CD14-positive monocyte (primary cell): ENCODE measurements at places on chromosomes 3 and 15. TPM values are rescaled to one million over a fixed set of nuclear protein-coding genes. Genes with fewer than 3 reads are reported as not detected.
A peak's percentile ranks its signal among the peaks of the same experiment; 100 is the strongest.

The SERPINI1 gene
- 0.27 TPM for polyA plus RNA-seq

The PRR20G gene
- polyA plus RNA-seq: not detected

The BBX gene
- 6.8 and 15.7 TPM in 2 replicates for polyA plus RNA-seq

The GPR149 gene
- not detected for polyA plus RNA-seq

The GOLGA6C gene
- not detected for polyA plus RNA-seq

The TICRR gene
- not detected for polyA plus RNA-seq

The ATP8B4 gene
- polyA plus RNA-seq: 6.8 TPM

The TUBGCP5 gene
- 1.9 and 5.8 TPM in 2 replicates for polyA plus RNA-seq

The GREM1 gene
- not detected for polyA plus RNA-seq

The CDAN1 gene
- polyA plus RNA-seq: 2.2 TPM

The SEMA5B gene
- not detected for polyA plus RNA-seq

GRCh38 chr15:77797270-77797669 lies 164.6 kb upstream of the LINGO1 start:
- no peaks in the 10 kb centered on the region for H3K36me3 ChIP-seq
- H3K4me3 ChIP-seq: no peak overlapping the region
- no peaks in the 10 kb centered on the region for H3K4me1 ChIP-seq
- DNase-seq: no peak

DNA sequence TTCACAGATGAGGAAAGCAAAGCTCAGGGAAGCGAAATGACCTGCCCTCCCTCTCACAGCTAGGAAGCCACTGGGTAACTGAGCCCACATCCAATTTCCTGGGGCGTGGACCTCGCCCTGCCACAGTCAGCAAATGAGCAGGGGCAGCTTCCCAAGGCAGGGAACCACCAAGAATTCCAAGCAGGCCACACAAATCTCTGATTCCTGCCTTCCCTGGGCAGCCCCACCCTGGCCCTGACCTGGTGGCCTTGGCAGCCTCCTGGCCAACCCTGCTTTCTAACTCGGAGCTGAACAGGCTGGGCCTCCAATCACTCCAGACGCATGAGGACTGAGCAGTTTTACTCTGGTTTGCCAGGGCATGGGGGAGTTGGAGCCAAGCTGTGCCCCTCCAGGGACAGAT lies 203.7 kb upstream of the TLE3 start:
- H3K4me3 ChIP-seq: no peak overlapping the region
- H3K27ac ChIP-seq: no peak overlapping the region
- no peaks in the 10 kb centered on the region for H3K4me1 ChIP-seq
- DNase-seq: no peak

- no peak within 1 kb of the TSS for H3K27ac ChIP-seq
- peaks cover 21% of the 10 kb centered on the region for H3K27me3 ChIP-seq
- no peaks in the 10 kb centered on the region for H3K4me1 ChIP-seq
- DNase-seq: no peak
These were observed at the start of gene ACTC1 for GRCh38 chr15:34795267-34796081. TSS of gene ACTC1 (minus strand) at chr15:34795549. CDS start at chr15:34794808, 741 bp downstream.

DNA sequence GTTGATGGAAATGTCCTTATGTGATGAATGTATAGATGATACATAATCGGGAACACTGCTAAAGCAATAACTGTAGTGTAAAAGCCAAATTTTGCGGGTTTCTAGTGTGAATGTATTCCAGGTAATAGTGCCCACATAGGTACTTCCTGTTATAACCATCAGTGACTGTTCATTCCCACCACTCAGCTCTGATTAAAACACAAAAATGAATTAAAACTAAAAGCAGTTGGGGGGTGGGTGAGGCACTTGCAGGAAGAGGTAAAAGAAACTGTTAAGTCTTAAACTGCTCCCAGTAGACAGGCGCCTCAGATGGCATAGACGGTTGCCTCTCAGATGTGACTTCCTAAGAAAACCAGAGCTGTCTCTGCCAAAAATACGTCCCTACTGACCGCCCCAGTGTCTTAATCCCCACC lies 893 bp upstream of the MTHFS start:
- DNase-seq: no peak
- H3K4me3 ChIP-seq: peak overlapping the region; percentile 47
- H3K27me3 ChIP-seq: no peaks in the 10 kb centered on the region
- H3K4me1 ChIP-seq: peaks cover 78% of the 10 kb centered on the region
- H3K27ac ChIP-seq: peak overlapping the region; percentile 98

- no peaks in the 10 kb centered on the region for H3K27me3 ChIP-seq
- H3K4me1 ChIP-seq: no peaks in the 10 kb centered on the region
- H3K4me3 ChIP-seq: no peak overlapping the region
- H3K36me3 ChIP-seq: no peaks in the 10 kb centered on the region
- H3K27ac ChIP-seq: no peak overlapping the region
- no peak for DNase-seq
These were observed 65.0 kb upstream of the IQSEC1 start for GRCh38 chr3:13137941-13138832.

DNA sequence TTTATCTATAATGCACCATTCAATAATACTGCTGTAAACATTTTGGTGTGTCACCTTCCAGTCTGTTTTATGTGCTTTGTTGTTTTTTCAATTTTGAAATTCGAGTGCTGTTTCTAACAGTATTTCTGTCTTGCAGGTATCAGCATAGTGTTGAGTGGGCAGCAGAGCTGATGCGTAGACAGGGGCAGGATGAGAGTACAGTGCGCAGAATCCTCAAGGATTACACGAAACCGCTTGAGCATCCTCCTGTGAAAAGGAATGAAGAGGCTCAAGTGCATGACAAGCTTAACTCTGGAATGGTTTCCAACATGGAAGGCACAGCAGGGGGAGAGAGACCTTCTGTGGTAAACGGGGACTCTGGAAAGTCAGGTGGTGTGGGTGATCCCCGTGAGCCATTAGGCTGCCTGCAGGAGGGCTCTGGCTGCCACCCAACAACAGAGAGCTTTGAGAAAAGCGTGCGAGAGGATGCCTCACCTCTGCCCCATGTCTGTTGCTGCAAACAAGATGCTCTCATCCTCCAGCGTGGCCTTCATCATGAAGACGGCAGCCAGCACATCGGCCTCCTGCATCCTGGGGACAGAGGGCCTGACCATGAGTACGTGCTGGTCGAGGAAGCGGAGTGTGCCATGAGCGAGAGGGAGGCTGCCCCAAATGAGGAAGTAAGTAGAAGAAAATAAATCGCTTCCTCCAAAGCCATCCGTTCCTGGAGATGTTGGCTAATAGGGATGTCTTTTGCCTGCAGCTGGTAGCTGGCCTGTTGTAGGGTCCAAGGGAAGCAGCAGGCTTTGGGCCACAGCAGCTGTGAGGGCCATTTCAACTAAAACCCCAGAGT lies 19.1 kb downstream of the TSEN2 start:
- no peak overlapping the region for H3K4me3 ChIP-seq
- peaks cover 57% of the 10 kb centered on the region for H3K36me3 ChIP-seq
- H3K27ac ChIP-seq: no peak overlapping the region
- H3K4me1 ChIP-seq: peaks cover 9% of the 10 kb centered on the region
- H3K27me3 ChIP-seq: no peaks in the 10 kb centered on the region
- DNase-seq: peak; percentile 59

- H3K27me3 ChIP-seq: no peaks in the 10 kb centered on the region
- no peak overlapping the region for H3K4me3 ChIP-seq
- no peaks in the 10 kb centered on the region for H3K4me1 ChIP-seq
- no peak overlapping the region for H3K27ac ChIP-seq
These were observed 582 bp downstream of the GOLGA6L2 start for GRCh38 chr15:23446215-23447106.

DNA sequence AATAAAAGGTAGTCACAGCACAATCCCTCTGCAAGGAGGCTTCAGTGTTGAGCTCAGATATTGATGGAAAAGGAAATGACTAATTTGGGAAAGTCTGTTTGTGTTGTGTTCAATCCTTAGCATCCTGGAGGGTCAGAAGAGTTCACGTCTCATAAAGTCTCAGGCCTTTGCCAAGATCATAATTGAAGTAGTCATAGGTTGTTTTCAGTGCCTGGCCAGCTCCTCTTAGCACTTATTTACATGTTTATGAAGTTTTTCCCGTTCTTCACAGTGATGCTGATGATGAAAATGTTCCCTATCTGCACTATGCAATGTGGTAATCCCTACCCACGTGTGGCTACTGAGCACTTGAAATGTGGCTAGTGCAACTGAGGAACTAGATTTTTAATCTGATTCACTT lies 61.6 kb upstream of the TGFBR2 start:
- no peaks in the 10 kb centered on the region for H3K27me3 ChIP-seq
- H3K4me1 ChIP-seq: no peaks in the 10 kb centered on the region
- no peak overlapping the region for H3K4me3 ChIP-seq
- no peak for DNase-seq

GRCh38 chr3:149131589-149131988 lies 2.2 kb downstream of the HPS3 start:
- peaks cover 39% of the 10 kb centered on the region for H3K4me1 ChIP-seq
- peak overlapping the region; percentile 95 for H3K4me3 ChIP-seq
- H3K36me3 ChIP-seq: no peaks in the 10 kb centered on the region
- DNase-seq: no peak
- no peaks in the 10 kb centered on the region for H3K27me3 ChIP-seq

DNA sequence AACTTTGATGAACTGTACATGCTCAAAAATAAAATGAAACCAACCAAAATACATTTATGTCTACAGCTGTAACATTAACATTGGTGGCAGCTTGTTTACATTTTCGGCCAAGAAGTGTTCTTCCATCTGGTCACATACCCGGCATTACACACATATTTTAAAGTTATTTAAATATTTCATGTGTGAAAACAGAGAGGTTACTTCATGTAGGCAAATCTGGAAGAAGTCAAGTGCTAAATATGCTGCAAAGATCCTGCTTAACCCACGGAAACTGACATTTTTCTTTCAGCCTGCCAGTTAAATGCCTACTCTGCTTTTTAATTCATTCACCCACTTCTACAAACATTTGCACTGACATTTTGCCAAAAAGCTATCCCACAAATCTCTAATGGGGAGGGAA lies 69.7 kb downstream of the MB21D2 start:
- no peak overlapping the region for H3K27ac ChIP-seq
- no peaks in the 10 kb centered on the region for H3K36me3 ChIP-seq
- no peaks in the 10 kb centered on the region for H3K27me3 ChIP-seq
- peaks cover 12% of the 10 kb centered on the region for H3K4me1 ChIP-seq

GRCh38 chr15:81323559-81323943 lies 390 bp downstream of the STARD5 start:
- DNase-seq: no peak
- peak overlapping the region; percentile 79 for H3K27ac ChIP-seq
- peaks cover 10% of the 10 kb centered on the region for H3K4me1 ChIP-seq

- H3K27me3 ChIP-seq: no peaks in the 10 kb centered on the region
- no peak for DNase-seq
- no peaks in the 10 kb centered on the region for H3K4me1 ChIP-seq
- H3K36me3 ChIP-seq: no peaks in the 10 kb centered on the region
These were observed 148.0 kb downstream of the TP63 start for GRCh38 chr3:189779166-189779565.
